T1000 (cell line): ENCODE measurements at places on chromosomes 2 and 18.

- no peak for DNase-seq
Measured at GRCh38 chr18:56545464-56545863, 92.9 kb downstream of the TXNL1 start.

GRCh38 chr18:46169464-46169941 lies 65.3 kb downstream of the HAUS1 start:
- peak; percentile 43 for DNase-seq

DNA sequence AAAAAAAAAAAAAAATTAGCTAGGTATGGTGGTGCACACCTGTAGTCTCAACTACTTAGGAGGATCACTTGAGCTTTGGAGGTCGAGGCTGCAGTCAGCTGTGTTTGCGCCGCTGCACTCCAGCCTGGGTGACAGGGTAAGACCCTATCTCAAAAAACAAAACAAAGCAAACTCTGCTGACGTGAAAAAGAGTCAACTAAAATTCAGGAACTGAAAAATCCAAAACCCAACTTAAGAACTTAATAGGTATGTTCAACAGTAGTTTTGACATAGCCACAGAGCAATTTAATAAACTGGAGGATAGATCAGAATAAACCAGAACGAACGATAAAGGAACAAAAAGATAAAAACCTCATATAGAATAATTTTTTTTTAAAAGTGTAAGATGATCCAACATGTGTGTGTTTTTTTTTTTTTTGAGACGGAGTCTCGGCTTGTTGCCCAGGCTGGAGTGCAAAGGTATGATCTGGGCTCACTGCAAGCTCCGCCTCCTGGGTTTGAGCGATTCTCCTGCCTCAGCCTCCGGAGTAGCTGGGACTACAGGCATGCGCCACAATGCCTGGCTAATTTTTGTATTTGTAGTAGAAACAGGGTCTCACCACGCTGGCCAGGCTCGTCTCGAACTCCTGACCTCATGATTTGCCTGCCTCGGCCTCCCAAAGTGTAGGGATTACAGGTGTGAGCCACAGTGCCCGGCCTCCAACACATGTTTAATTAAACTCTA lies 4.3 kb upstream of the ZNF236 start:
- DNase-seq: no peak

DNA sequence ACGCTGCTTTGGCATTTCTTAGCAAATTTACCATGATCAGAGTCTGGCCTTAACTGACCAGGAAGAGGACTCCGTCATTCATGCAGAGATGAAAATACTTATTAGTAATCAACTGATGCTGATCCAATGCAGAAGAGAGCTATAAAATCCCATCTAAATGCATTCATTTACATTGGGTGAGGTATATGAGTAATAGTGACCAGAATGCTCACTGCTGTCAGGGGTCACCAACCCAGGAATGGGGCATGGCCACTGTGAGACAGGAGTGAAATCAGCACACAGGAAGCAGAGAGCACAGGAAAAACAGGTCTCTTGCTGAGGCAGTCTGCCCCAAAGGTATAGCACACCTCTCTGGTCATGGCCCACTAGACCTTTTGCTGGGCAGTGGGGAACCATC lies 68.1 kb upstream of the TMEM247 start:
- no peak for DNase-seq

- DNase-seq: no peak
Measured at GRCh38 chr2:149743842-149744448, 156.4 kb upstream of the MMADHC start.

GRCh38 chr2:158741625-158742024 lies 53.5 kb upstream of the DAPL1 start:
- DNase-seq: no peak

- no peak for DNase-seq
Measured at GRCh38 chr2:219626540-219626939, 890 bp upstream of the SLC4A3 start.

DNA sequence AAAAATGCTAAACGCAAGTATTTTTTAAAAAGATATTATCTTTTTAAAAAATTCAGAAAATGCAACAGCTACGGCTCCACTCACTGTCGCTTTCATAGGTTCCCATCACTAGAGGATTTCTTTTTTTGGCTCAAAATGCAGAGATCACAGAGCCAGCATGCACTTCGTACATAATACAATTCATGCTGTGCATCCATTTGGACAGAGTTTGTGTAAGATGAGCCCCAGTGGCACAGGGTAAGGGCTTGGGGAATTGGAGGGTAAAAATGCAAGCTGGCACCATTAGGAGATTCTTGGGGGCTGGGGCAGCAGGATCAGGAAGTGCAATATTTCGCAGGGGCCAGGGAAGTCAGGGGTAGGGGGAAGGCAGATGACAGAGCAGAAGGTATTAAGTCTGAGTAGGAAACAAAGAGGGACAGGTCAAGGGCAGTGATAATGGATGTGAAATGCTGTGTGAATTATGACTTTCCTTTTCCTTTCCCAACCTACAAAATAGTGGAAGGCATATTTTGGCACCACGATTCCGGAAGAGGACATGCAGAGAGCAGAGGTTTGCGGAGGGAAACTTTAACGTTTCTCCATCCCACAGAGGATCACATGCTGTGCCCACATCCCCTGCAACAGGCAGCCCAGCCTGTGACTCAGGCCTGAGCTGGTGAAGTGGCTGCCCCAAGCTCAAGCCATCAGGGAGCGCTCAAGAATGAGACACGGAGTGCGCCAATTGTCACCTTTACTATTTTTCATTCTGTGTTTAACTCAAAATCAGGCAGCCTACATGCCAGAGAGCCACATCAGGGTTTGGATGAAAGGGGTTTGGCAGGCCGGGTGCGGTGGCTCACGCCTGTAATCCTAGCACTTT lies 4.7 kb downstream of the CAPG start:
- no peak for DNase-seq

- DNase-seq: no peak
Measured at GRCh38 chr18:62959481-62959880, 244.1 kb downstream of the PHLPP1 start.

DNA sequence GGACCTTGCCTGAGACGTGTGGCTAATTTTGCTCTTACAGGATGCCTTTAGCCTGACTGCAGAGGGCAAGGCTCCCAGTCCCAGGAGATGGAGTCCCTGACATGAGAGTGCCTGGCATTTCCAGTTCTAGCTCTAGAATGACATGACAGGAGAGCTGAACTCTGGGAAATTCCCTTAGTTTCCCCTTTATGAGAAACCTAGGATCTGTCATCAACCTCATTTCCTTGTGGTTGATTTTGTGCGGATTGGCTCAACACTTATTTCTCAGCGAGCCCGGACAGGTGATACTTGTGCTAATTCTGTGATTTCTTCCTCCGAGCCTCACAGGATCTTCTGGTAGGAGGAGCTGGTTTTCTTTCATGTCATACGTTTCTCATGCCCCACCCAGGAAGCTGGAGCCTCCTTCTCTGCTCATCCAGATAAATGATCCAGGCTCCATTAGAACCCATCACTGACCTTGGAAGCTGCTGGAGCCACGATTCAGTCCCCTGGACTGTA lies at the start of gene IL36G:
Gene IL36G, plus strand, starts transcription at position 448 of the 498 bp plus-strand sequence. CDS start 633 bp downstream, outside the sequence.
- no peak for DNase-seq

- DNase-seq: no peak
Measured at GRCh38 chr2:239096676-239097427, 249.0 kb downstream of the TWIST2 start.

DNA sequence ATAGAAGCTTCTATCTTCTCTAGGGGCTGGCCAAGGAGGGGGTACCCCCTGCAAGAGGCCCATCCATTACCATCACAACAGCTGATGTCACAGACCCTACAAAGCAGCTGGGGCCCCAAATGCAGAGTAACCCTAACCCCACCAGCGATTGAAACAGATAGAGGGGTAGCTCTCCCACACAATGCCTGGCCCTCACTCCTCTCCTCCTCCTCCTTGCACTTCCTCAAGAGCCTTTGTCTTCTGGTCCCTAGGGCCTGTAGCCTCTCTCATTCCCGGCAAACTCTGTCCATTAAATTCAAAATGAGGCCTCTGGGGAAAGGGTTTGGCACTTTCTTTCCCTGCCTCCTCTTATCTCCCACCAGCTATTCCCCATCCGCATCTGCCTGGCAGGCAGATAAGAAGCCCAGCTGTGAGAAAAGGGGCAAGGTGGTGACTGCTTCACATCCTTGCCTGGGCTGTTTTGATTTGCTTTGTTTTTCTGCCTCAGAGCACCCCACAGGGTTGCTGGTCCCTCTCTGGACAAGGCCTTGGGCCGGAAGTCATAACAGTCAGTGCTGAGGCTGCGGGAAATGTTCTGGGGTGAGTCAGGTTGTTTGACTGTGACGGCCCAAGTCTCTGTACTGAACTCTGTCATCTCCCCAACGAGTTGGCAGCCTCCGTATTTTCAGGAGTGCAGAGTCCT lies 26.1 kb upstream of the CYP26B1 start:
- DNase-seq: peak; percentile 18

- no peak for DNase-seq
Measured at GRCh38 chr2:225637259-225637658, 237.7 kb downstream of the NYAP2 start.

- DNase-seq: no peak
Measured at GRCh38 chr2:103276869-103277268, 515.0 kb downstream of the TMEM182 start.

DNA sequence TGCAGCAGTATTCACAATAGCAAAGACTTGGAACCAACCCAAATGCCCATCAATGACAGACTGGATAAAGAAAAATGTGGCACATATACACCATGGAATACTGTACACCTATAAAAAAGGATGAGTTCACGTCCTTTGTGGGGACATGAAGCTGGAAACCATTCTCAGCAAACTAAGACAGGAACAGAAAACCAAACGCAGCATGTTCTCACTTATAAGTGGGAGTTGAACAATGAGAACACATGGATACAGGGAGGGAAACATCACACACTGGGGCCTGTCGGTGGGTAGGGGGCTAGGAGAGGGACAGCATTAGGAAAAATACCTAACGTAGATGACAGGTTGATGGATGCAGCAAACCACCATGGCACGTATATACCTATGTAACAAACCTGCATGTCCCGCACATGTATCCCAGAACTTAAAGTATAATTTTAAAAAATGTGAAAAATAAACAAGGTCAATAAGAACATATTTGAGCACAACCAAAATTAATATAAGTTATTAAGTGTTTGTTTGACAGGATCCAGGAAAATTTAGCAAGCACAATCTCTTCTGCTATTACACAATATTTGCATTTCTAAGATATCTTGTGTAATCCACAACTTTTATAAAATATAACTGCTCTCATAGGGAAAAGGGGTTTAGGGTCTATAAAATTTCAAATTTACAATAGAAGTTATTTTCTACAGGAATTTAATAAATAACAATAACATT lies 22.9 kb downstream of the CCBE1 start:
- DNase-seq: no peak

GRCh38 chr18:77487951-77488740 lies 238.5 kb downstream of the GALR1 start:
- no peak for DNase-seq

DNA sequence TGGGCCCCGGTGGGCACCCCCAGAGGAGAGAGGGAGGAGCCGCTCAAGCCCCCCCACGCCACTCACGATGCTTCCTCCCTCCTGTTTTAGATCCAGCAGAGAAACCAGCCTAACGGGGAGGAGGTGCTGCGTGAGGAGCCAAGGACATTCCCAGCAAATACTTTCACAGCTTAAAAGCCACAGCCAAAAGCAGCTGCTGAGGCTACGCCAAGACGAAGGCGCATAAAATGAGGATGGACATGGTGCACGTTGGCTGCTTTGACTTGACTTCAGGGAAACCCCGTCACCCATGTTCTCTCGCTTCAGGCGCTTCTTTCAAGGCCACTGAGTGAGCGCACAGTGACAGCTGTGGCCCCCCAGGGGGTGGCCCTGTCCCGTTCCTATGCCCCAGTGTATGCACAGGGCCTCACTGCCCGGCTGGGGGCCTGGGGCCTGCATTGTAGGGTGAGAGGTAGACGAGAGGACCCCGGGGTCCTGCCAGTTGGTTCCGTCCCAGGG lies 72.1 kb upstream of the PXDN start:
- DNase-seq: no peak

GRCh38 chr18:79508565-79509535 lies 113.1 kb downstream of the NFATC1 start:
- DNase-seq: no peak

DNA sequence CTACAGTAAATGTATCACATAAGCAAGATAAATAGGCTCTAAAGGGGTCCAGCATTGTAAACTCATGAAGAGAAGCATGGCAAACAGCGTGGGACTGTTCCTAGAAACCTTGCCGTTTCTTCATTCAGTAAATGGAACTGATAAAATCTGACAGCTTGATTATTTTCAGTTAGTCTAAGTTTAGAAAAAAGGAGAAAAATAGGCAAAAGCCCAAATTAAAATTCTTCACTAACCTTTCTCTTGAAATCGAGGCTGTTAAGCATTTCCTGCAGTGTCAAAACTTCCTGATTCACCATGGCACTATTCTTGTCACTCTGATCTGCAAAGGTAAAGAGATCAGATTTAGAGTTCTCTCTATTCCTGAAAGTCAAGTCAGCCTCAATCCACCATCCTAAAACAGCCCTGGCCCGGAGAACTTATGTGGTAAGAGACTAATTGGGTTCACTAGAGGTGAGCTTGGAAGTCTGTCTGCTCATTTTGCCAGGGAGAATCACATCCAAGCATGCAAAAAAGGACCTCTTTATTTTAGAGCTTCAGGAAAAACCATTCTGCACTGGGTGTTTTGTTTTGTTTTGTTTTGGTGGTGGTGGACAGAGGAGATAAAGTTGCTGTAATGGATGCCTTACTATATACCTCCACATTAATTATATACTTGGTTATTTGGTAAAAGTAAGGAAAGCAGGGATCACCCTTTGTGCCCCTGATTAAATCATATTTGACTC lies 52.4 kb upstream of the STAT1 start:
- no peak for DNase-seq

- DNase-seq: no peak
Measured at GRCh38 chr2:165500816-165501215, 31.3 kb downstream of the CSRNP3 start.

DNA sequence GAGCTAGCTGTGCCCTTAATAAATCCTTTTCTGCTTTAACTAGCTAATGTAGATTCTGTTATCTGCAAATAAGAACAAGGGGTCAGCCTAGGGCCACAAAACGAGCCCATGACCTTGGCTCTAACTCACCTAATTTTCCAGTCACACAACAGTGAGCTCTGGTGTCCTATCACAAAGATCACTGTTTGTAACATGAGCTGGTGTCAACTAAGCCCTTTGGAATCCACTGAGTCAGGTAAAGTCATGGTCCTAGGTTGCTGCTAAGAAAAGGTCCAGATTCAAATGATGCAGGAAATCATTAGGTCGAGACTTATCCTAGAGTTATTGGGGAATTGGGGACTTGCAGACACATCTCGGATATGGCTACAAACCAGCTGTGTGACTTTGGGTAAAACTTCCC lies 49.9 kb downstream of the ST8SIA5 start:
- no peak for DNase-seq

GRCh38 chr2:68837164-68837860 lies 33.9 kb downstream of the BMP10 start:
- no peak for DNase-seq

DNA sequence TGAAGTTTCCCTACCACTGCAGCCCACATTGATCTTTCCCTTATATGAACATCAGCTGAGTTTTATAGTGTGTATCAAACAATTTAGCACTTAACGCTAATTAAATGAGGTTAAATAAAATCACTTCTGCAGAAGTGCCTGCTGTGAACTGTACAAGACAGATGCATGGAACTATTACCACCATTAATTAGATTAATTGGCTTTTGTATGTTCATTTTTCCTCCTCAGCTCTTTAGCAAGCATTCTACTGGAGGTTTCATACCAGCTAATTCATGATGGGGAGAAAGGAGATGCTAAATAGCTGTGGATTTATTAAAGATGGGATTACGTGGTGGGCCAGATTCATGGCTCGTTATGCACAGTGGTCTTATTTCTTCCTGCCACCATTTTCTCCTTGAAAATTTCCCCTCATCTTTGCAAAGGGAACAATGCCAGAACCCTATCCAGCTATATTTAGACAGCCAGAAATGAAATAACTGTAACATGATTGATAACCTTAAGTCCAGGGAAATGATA lies 96.7 kb downstream of the CNTNAP5 start:
- no peak for DNase-seq
